Natural killer cell treated with Interleukin-12 subunit alpha and Interleukin-12 subunit beta and Interleukin-15 and Interleukin-18, amount 100 ng/mL, for 72 hours (primary cell): ENCODE measurements at places on chromosomes 5 and 9. TPM values are rescaled to one million over a fixed set of nuclear protein-coding genes. Genes with fewer than 3 reads are reported as not detected.

DNA sequence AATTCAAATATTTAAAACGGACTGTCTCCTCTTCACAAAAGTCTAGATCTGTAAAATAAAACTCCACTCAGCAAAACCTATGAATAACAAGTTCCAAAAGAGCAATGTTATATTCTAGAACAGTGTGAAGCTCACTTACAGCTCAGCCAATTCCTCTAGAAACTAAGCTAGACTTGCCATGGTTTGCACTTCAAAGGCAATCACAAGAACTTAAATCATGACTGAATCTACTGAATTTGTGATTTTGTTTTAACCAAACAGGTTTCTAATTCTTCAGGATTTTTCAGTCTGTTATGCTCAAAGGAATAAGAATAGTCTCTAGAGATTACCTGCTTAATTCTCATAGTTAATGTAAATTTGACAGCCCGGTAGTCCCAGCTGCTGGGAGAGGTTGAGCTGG, 1.4 kb upstream of the PKD2L2 start:
- DNase-seq = no peak

DNA sequence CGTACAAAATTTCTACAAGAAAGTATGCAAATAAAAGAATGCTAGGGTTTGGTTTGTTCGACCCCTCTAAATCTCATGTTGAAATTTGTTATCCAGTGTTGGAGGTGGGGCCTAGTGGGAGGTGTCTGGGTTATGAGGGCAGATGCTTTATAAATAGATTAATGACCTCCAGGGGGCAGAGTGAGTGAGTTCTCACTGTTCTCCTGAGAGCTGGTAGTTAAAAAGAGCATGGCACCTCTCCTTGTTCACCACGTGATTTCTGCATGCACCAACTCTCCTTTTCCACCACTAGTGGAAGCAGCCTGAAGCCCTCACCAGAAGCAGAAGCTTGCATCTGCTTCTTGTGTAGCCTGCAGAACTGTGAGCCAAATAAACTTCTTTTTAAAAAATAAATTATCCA, 50.4 kb upstream of the FAM170A start:
- DNase-seq = no peak

GRCh38 chr5:14322437-14323187, 179.5 kb downstream of the TRIO start:
- no peak for DNase-seq

GRCh38 chr9:36967997-36968396, 66.1 kb downstream of the PAX5 start:
- no peak for DNase-seq

GRCh38 chr5:73663161-73663859, 37.3 kb downstream of the ARHGEF28 start:
- DNase-seq = no peak

DNA sequence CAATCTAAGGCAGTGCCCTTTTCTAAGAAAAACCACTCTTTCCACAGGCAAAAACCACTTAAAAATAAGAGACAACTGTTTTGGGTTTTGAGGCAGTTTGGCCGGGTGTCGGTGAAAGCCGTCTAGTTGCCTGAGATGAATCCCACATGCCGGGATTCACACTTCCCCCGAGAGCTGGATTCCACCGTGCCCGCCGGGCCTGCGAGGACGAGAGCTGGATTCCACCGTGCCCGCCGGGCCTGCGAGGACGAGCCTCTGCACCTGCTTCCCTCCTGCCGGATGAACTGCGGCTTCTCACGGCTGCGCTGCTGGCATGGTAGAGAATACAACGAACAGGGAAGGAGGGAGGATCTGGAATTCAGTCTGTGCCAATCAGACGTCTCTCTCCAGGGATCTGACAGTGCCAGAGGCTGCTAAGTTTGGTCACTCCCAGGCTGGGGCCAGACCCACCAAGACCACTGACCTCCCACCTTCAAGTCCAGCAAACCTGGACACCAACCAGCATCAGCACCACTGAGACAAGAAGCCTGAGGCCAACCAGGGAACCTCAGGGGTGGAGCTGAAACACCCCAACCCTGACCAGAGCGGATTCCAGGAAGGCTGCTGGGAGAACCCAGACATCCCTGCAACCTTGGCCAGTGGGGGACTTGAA, 23.0 kb downstream of the VAV2 start:
- DNase-seq = no peak

DNA sequence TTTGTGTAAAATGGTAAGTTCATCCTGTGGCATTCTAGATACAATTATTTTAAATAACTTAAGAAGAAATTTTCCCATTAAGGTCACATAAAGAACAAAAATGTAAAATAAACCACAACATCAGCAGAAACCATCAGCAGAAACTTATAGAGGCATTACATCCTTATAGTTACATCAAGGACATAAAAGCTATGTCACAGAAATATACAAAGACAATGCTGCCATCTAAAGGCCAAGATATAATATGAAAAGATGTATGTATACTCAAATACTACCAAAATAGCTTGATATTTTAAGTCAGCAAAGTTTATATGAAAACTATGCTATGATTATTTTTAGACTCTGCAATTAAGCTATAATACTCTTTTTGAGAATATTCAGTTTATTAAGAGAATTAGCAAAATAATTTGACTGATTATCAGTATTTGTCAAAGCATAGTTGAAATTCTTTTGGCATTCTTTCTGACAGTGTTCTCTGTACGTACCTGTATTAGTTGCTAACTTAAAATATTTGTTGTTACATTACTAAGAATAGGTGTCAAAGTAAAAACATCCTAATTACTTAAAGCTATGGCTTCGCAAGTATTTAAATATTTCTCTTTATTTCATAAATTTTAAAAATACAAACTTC, 36.2 kb downstream of the FBXL17 start:
- no peak for DNase-seq

- DNase-seq = no peak
Observed at GRCh38 chr9:84251921-84252320, 88.6 kb downstream of the SLC28A3 start.

GRCh38 chr5:136308212-136308795, 57.0 kb downstream of the TRPC7 start:
- DNase-seq = no peak

DNA sequence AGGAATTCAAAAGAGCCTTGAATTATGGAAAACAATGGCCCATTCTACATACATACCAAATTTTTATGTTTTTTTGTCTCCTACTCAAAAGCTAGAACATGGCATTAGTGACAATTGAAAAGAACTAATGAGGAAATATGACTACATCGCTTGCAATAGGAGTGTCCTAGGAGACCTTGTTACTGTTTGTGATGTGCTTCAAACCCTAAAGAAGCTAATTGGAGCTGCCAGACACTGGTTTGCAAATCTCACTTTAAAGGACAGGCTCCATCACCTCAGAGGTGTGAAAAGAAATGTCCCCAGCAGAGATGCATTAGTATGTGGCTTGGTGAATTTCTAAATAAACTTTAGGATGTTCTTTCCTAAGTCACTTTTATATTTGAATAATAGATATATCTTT, 354.2 kb upstream of the EFNA5 start:
- no peak for DNase-seq

GRCh38 chr9:105059252-105059651, 131.3 kb upstream of the ABCA1 start:
- no peak for DNase-seq

DNA sequence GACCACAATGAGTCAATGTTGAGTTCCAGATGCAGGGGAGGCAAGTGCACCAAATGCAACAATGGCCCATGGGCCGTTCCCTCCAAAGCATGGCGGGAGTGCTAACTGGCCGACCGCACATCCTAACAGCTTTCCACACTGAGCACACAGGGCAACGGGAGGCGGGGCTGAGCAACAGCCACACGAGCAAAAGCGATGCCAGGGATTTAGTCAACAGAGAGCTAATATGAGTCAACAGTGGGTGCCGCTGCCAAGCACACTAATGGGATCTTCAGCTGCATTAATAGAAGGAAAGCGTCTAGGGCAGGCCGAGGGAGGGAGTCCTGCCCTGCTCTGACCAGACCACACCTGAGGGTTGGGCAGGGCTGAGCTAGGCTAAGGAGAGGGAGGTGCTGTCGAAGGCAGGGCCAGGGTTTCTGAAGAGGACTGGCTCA, 4.6 kb downstream of the EPB41L4B start:
- no peak for DNase-seq

- no peak for DNase-seq
Observed at GRCh38 chr5:59725392-59725767, 168.1 kb downstream of the PDE4D start.

DNA sequence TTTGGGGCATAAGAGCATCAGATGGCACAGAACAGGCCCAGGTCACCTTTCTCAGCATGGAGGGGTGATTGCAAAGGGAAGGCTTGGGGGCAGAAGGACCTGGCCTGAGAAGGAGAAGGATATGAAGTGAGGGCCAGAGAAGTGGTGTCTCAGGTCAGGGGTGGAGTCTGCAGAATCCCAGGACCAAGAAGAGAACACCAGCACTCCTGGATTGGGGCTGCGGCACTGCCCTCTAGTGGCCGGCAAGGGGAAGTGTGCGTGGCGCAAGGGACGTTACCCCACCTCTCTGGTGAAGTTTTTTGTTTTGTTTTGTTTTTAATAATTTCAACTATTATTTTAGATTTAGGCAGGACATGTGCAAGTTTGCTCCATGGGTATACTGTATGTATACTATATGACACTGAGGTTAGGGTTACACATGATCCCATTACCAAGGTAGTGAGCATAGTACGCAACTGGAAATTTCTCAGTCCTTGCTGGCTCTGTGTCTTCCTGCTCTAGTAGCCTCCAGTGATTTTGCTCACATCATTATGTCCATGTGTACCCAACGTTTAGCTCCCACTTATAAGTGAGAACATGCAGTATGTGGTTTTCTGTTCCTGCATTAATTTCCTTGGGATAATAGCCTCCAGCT, 1548.6 kb downstream of the EFNA5 start:
- no peak for DNase-seq

- DNase-seq = no peak
Observed at GRCh38 chr5:72587661-72588308, 80.6 kb upstream of the ZNF366 start.

DNA sequence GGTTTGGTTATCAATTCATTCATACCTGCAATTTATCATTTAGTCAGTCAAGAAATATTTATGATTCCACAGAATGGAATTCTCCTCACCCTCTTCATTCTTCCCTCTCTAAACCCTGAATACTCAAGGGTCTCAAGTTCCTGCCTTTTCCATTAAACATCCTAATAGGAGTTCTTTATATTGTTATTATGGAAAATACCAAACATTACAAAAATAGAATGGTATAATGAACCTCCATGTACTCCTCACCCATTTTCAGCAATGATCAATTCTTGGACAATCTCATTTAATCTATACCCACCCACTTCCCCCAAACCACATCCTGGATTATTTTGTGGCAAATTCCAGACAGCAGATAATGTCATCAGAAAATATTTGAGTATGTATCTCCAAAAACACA, 74.5 kb downstream of the ADAMTS12 start:
- no peak for DNase-seq

GRCh38 chr5:178577376-178577839, 12.8 kb downstream of the COL23A1 start:
- DNase-seq = no peak

GRCh38 chr5:167414611-167415010, 876.8 kb upstream of the WWC1 start:
- DNase-seq = no peak

DNA sequence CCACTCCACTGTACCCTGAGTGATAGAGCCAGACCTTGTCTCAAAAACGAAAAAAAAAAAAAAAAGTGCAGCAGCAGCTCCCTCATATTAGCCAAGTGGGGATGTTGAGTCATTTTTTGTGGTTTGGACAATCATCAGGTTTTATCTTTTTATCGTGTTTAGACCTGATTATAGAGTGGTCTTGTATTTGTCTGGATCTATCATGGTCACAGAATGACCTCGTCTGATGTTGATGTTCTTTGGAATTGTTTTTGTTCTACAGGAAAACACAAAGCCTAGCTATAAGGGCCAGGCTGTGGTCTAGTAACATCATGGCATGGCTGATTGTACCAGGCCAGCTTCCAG, 1.6 kb upstream of the FBXW11 start:
- DNase-seq = no peak

The GPR21 gene
- 1.4 TPM for total RNA-seq

The EMB gene
- total RNA-seq = 70.5 TPM

The CAMSAP1 gene
- 25.5 TPM for total RNA-seq

The LCN9 gene
- not detected for total RNA-seq

The GMCL2 gene
- not detected for total RNA-seq

The PCDHB11 gene
- not detected for total RNA-seq

The LMX1B gene
- not detected for total RNA-seq

The C1QTNF3 gene
- total RNA-seq = 4.6 TPM

The GRXCR2 gene
- total RNA-seq = not detected

The SHB gene
- 0.14 TPM for total RNA-seq

The WNK2 gene
- not detected for total RNA-seq

The SCGB3A2 gene
- total RNA-seq = not detected

The RASGRF2 gene
- 6.7 TPM for total RNA-seq
